ENCODE measurements at places on chromosomes 3 and 15.
A peak's percentile ranks its signal among the peaks of the same experiment; 100 is the strongest.

DNA sequence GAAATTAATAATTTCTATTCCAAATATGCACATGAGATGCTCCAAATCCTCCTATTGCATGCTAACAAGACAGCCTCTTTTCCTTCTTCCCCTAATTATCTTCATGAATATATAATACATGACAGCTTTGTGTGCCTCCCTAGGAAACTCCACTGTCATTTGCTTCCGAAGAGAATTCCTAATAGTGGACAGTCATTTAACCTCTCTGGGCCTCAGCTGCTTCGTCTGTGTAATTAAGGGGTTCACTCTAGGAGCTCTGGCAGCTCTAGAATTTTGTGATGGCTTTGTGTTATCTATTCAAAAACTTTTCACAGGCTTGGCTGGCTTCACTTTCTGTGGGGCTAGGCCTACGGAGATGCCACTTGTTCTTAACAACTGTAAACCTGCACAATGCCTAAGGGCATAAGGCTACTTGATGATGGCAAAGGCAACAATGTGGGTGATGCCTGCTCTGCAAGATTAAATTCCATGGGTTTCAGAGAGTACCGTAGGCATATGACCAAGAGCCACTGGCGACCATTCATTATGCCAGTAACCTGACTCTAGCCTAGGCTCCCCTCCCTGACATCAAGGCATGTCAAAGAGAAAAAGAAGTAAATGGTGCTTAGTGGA is 333.8 kb upstream of the UMPS start:
- DNase-seq = peak; percentile 35

- no peak for DNase-seq
Measured at GRCh38 chr15:67227431-67227830, 27.0 kb downstream of the AAGAB start.

DNA sequence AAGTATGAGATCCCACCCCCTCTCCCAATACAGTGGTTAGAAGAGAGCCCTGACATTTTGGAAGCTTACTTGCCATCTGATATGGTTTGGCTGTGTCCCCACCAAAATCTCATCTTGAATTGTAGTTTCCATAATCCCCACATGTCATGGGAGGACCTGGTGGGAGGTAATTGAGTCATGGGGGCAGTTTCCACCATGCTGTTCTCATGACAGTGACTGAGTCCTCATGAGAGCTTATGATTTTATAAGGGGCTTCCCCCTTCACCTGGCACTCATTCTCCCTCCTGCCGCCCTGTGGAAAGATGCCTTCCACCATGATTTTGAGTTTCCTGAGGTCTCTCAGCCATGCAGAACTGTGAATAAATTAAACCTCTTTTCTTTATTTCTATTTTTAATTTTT is 28.8 kb upstream of the HES1 start:
- no peak for DNase-seq

DNA sequence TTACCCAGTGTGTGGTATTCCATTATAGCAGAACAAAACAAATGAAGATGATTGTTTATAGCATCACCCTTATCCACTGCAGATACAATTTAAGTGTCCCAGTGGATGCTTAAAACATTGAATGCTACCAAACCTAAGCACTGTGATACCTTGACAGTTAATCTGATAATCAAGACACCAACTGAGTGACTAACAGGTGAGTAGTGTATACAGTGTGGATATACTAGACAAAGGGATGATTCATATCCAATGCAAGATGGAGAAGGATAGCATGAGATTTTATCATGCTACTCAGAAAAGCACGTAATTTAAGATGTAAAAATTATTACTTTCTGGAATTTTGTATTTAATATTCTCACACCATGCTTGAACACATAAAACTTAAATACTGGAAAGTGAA is 1449.0 kb downstream of the OTOL1 start:
- no peak for DNase-seq

GRCh38 chr15:88513195-88513594 is 33.3 kb downstream of the DET1 start:
- no peak for DNase-seq

GRCh38 chr3:66537735-66538134 is 36.9 kb upstream of the LRIG1 start:
- no peak for DNase-seq

Measured in NCI-H2081 treated with DMSO at 0.1 percent for 48 hours (cell line).